Hematopoietic multipotent progenitor cell treated with erythropoietin and hydrocortisone succinate and interleukin-3 and kit ligand, for 15 days (in vitro differentiated cells): ENCODE measurements at places on chromosomes 16 and 17.

DNA sequence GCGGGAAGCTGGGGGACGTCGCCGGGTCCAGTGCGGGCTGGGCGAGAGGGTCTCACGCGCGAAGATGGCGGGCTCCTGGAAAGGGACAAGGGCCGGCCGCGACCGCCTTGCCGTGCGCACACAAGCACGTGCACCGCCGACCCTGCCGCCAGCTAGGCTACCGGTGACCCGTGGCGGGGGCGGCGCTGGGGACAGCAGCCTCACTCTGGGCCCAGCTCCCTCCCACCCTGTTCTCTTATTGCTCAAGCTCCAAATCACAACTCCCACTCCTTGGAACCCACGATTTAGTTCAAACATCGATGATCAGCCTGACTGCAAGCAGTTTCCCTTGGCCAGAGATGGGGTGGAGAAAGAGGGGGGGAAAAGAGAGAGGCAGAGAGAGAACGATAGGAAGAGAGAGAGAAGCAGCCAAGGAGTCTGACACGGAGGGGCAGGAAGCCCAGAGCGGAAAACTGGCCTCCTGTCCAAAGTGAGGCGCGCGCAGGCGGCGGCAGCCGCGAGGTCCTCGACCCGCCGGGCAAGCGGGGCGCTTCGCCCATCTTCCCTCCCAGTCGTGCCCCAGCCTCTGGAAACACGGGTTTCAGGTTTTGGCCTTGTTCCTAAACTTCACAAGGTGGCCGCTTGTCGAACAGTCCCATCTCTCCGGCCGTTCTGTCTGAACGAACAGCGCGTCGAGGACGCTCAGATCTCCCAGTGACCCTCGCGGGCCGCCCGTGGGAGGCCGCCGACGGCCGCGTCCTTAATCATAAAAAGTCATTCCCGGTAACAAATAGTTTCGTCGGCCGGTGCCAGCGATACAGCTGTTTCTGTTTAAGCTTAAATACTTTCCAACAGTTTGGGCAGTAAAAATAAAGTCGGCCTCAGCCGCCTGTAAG is 1.7 kb upstream of the CBX8 start:
- no peak for DNase-seq

GRCh38 chr17:50014471-50015088 is 19.6 kb upstream of the DLX3 start:
- no peak for DNase-seq

- no peak for DNase-seq
Observed at GRCh38 chr17:69188064-69188463, 40.6 kb downstream of the ABCA10 start.

DNA sequence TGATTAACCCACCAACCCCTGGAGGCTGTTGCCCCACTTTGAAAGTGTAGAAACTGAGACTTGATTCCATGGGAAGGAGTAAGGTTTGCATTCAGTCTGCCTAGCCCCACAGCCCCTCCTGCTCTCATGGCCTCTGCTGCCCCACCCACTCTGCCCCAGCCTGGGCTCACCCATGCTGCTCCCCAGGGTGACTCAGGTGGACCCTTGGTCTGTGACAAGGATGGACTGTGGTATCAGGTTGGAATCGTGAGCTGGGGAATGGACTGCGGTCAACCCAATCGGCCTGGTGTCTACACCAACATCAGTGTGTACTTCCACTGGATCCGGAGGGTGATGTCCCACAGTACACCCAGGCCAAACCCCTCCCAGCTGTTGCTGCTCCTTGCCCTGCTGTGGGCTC is 6.5 kb downstream of the PRSS41 start:
- DNase-seq: no peak

DNA sequence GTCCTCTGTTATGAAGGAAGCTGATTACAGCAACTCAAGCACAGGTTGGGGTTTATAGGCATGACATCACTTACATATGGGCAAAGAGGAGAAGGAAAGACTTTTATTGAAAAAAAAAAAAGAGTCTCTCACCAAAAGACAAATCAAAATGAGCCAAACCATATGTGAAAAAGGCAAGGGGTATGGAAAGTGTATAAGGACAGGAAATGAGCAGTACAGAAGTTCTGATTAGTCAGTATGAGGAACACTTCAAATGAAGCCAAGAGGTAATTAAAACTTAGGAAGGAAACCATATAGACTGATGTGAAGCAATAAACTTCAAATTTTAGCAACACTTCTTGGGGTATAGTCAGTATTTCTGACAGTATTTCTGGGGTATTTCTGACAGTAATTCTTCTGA is 1372.6 kb downstream of the CDH11 start:
- DNase-seq: no peak

DNA sequence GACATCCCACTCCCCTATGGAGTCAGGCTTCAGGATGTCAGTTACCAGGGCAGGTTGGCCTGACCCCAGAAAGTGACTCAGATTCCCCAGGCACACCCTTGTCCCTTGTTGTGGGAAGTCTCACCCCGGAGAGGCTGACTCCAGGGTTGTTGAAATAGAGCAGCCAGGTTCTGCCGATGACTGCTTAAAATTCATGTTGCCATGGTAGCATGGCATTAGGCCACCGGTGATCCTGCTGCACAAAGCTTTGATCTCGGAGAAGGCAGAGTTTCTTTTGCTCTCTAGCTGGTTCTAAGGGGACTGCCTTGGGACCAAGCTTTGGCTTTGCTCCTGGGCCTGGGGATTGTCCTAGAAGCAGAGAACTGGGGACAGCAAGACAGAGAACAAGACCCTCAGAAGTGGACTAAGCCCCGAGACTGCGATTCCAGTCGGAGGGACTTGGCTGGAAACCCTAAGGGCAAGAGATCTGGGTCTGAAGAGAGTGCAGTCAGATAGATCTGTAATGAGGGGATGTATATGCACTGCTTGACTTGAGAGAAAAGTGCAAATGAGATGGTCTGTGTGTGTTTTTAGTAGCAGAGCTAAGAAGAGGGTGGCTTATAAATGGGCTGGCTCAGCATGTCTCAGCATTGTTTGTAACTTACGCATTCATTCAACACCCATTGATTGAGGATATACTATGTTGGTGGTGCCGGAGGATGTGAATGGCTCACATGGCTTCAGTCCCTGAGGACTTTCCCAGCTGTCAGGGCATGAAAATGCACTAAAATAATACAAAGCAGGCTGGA is 106.9 kb downstream of the RGS9 start:
- DNase-seq: no peak

GRCh38 chr17:75941442-75941819 is 589 bp upstream of the FBF1 start:
- DNase-seq: no peak

DNA sequence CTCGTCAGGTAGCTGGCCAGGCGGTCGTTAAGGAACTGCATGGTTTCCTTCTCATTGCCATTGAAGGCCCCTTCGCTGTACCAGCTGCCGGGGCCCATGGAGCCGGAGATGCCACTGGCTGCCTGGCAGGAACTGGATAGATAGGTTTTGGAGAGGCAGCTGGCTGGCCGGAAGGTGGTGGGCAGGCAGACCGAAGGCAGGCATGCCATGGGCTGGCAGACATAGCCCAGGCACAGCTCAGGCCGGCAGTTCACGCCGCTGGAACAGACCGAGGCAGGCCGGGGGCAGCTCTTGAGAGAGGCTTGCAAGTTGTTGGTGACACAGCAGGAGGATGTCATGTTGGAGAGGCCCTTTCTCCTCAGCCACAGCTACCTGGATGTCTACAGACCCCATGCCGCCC is at the start of gene KRT32:
Gene KRT32 (minus strand): TSS at position 399 of the 400 bp plus-strand sequence. CDS start 61 bp downstream, at position 338.
- DNase-seq: no peak

DNA sequence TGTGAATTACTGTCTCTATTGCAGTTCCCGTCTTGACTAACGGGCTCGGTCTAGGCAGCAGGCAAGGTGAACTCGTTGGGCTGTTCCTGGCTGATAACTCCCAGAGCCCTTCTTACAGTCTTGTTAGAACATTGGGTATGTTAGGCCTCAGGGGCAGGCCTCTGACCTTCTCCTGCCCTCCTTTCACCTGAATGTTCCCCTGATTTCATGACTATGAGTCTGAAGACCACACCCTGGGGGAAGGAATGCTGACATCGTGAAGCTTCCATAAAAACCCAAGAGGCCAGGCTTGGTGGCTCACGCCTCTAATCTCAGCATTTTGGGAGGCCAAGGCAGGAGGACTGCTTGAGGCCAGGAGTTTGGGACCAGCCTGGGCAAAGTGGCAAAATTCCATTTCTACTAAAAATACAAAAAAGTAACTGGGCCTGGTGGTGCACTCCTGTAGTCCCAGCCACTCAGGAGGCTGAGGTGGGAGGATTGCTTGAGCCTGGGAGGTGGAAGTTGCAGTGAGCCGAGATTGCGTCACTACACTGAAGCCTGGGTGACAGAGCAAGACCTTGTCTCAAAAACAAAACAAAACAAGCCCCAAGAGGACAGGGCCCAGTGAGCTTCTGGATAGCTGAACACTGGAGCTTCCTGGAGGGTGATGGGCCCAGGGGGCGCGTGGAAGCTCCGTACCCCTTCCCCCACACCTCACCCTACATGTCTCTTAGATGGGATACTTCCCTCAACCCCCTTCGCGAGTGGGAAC is 47.8 kb upstream of the FBXO47 start:
- DNase-seq: no peak

GRCh38 chr17:50917418-50917743 is 51.2 kb upstream of the TOB1 start:
- no peak for DNase-seq

GRCh38 chr16:79151-80054 is 1.4 kb downstream of the MPG start:
- DNase-seq: no peak
